Posterior vena cava (tissue), 2 donors: ENCODE measurements at places on chromosomes 1 and 21.

DNA sequence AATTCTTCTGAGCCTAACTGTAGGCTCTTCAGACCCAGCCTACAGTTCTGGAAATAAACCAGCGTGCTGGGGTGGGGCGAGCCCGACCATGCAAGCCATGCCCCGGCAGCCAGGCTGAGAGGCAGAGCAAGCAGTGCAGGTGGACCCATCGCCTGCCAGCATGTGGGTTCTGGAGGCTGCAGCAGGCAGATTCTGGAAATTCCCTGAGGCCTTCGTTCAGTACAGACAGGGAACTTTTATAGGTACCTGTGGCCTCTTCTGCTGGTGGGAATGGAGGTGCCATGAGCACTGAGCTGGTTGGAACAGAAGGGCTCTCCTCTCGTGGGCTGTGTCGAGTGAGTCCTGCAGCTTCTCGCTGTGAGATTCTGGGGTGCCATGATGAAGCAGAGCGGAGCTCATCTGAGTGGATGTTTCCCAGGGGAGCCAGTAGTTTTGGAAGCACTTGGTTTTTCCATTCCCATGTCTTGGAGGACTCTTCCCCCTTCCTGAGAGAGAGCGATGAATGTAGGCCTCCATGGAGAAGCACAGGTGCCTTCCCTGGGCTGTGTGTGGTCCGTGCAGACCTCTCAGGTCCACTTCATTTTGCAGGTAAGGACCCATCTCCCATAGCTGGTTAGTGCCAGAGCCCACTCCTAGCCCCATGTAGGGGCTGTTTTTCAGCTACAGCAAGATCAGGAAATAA lies 94.1 kb downstream of the PCBP3 start:
- DNase-seq: no peak

DNA sequence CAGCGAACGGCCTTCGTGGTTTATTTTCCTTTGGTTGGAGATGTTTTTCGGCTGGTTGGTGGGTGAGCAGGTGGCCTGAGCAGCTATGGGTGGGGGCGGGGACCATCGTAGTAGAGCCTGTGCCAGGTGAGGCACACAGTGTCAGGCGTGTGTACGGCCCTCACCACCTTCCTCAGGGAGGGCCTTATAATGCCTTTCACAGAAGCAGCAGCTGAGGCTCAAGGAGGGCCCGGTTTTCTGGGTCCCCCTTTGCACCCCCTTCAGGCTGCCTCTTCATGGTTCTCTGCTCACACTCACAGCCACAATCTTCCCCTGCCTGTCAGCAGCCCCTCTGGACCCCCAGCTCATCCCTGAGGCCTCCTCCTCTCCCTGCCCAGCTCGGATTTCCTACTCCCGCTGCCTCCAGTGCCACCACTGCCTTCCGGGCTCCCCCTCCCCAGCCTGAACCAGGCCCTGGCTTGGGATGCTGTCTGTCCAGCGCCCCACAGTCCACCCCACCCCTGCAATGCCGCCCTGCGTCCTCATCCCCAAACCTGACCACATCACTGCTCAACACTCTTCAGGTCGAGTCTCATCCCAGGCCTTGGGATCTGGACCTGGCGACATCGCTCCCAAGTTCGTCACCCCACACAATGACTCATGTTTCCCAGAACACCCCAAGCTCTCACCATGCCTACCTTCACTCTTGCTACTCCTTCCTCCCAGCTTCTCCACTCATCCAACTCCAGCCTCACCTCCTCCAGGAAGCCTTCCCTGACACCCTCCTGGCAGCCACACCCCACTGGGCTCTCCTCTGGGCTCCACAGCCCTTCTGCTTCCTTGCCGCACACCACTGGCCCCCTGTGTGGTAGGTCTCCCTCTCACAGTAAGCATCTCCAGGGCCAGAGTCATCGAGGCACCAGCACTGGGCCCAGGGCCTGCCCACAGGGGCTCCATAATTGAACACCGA lies 53.9 kb downstream of the DMRTB1 start:
- no peak for DNase-seq

GRCh38 chr21:44866780-44867179 lies 6.7 kb downstream of the PTTG1IP start:
- no peak for DNase-seq

GRCh38 chr1:104878203-104878909 lies 1128.7 kb downstream of the AMY1C start:
- no peak for DNase-seq

DNA sequence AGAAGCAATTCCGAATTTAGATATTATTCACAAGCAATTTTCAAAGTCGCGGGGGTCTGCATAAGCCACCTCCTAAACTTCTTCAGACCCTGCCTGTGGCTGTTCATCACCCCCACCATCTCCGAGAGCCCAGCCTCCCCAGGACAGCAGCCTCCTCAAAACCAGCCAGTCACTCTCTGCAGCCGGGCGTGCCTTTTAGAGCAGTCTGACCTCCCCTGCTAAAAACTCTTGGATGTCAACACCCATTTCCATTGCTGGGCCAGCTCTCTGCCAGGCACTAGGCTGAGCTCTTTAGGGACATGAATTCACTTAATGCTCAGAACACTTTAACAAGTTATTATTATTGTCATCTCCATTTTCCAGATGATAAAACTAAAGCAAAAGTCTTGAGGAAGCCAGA lies 11.7 kb downstream of the ADPRS start:
- no peak for DNase-seq

DNA sequence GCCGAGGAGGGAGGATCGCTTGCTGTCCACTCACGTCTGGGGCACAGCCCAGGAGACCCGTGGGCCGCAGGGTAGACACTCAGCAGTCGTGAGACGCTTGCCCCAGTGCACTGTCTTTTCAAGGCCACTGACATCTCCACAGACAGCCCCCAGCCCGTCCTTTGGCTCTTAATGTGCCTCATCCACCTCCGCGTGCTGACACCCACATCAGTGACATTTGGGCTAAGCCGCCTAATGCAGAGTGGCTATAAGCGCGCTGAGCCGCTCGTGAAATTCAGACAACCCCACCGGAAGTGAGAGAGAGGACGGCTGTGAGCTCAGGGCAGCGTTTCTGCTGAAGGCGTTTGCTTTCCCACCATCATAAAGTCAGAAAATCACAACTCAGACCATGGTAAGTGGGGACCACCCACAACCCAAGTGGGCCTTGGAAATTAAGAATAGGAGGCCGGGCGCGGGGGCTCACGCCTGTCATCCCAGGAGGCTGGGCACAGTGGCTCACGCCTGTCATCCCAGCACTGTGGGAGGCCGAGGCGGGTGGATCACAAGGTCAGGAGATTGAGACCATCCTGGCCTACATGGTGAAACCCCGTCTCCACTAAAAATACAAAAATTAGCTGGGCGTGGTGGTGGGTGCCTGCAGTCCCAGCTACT lies 8.4 kb downstream of the SLC35E2B start:
- peak; percentile 72 for DNase-seq
